ENCODE measurements at places on chromosomes 2 and 18.

GRCh38 chr2:152497481-152498052, 162.6 kb downstream of the FMNL2 start:
- peak; percentile 17 for DNase-seq

GRCh38 chr2:168671932-168672331, 130.5 kb upstream of the NOSTRIN start:
- no peak for DNase-seq

- DNase-seq, result no peak
These were observed 105.1 kb upstream of the PXDN start for GRCh38 chr2:1849450-1849849.

GRCh38 chr2:79370976-79371538, 141.8 kb upstream of the CTNNA2 start:
- no peak for DNase-seq

DNA sequence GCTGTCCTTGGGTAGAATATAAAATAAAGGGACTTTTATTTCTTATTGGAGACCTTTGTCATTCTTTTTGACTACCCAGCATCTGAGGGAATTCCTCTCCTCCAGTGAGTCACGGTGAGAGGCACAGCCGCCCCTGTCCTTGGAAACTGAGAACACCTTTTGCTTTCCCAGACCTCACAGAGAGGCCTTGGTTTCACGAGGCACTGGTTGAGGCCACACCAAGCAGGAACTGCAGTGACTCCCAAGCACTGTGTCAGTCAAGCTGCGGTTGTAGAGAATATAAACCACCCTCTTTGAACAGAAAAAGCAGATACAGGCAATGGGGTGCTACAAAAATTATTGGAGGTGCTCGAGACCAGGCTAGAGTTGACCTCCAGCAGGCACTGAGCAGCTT, 16.4 kb downstream of the PRKAG3 start:
- DNase-seq, result no peak

- no peak for DNase-seq
These were observed 336.7 kb downstream of the LPIN1 start for GRCh38 chr2:12083081-12083581.

GRCh38 chr2:64437883-64438282, 16.1 kb upstream of the LGALSL start:
- no peak for DNase-seq

DNA sequence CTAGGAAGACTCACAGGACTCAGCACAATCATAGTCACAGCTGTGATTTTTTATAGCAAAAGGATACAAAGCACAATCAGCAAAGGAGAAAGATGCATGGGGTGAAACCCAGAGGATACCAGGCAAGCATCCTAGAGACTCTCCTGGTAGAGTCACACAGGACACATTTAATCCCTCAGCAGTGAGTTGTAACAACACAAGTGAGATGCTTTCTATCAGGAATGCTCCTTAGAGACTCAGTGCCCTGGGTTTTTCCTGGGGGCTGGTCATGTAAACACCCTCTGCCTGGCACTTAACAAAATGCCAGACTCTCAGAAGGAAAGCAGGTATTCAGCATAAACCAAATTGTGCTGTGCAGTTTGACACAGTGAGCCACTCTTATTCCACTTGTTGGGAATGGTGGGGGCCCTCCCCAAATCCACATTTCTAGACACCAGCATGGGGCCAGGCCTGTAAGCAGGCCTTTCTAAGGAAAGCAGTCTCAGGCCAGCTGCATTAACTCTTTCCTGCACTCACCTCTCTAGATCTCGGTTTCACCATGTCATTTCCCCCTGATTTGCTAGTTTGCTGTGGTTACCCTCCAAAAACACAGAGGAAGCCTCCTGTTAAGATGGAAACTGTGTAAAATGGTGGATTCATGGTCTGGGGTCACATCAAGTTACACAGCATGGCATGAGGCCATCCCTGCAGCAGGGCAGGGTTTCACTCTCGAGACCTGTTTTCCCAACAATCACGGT, 16.9 kb upstream of the RNU4ATAC start:
- no peak for DNase-seq

DNA sequence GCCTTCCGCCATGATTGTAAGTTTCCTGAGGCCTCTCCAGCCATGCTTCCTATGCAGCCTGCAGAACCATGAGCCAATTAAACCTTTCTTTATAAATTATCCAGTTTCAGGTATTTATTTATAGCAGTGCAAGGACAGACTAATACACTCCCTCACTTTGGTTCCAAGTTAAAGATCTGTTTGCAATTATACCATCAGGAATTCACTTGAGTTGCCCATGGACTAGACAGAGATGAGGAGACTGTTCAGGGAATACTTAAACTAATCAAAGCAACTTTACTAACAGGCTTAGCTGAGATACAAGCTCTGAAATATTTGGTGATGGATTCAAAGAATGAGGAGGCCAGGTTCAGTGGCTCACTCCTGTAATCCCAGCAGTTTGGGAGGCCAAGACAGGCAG, 190.0 kb downstream of the MTCL1 start:
- no peak for DNase-seq
